ENCODE measurements at places on chromosomes 2 and 18.

DNA sequence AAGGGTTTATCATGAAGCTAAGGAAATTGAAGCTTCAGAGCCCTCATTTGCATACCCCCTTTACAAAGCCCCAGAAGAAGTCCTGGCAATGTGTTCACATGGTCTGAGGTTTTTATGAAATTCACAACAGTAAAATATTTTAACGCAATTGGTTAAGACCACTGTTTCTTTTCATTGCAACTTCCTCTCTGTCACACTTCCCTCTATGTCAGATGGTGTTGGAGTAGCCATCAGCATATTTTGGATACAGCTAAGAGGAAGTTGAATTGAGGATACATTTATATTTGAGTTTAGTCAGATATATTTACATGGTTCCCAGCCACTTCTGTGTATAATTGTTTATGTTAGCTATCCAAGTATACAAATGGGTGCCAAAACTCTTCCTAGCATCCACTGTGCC lies 170.0 kb downstream of the TXNL1 start:
- DNase-seq, result no peak

- DNase-seq, result peak; percentile 80
These were observed 116.0 kb downstream of the ZEB2 start for GRCh38 chr2:144403933-144404332.

DNA sequence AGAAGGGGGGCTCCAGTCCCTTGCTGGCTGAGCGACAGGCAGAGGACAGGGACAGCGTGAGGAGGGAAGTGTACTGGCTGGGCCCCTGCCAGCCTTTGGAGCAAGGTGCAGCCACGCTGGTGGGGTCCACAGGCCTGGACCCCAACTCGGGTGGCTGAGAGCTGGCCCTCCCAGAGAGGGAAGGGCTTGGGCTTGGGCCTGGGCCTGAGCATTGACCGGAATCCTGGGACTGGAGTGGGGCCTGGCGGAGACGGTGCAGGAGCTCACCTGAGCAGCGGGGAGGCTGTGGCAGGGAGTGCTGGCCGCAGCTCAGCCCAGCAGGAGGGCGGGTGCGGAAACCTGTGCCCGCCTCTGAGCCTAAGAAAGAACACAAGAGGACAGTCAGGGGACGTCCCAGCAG lies 27.9 kb downstream of the KCNIP3 start:
- DNase-seq, result no peak

DNA sequence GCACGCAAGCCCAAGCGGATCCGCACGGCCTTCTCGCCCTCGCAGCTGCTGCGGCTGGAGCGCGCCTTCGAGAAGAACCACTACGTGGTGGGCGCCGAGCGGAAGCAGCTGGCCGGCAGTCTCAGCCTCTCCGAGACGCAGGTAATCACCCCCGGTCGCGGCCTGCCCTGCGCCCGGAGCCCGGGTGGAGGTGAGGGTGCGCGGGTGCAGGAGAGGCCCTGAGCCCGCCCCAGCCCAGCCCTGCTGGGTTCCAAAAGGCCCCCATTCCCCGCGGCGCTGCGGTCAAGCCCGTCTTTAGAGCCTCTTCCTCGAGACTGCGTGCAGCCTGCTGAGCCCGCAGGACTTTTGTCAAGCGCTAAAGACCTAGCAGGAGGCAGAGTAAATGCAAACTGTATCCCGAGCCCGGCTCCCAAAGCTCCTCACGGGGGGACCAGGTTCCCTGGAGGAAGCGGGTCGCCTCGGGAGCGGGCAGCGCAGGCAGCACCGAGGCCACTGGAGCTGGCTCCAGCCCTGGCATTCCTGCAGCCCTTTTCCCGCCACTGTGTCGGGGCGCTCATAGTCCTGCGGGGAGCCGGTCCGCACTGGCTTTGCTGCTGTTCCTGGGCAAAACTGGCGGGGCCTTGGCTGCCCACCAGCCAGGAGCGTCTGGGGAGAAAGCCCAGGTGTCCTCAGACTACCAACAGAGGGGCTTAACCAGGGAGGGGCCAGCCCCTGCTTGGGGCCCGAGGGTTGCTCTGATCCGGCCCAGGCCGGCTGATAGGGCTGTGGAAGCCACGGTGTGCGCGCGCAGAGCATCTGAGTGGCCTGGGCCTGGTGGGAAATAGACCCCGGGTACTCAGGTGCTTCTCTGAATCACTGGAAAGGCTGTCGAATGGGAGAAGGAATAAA lies 7.3 kb downstream of the EMX1 start:
- no peak for DNase-seq

- DNase-seq, result no peak
These were observed 325.9 kb upstream of the SLC39A10 start for GRCh38 chr2:195331129-195331528.

- DNase-seq, result no peak
These were observed 2.8 kb downstream of the CPS1 start for GRCh38 chr2:210559182-210559581.

DNA sequence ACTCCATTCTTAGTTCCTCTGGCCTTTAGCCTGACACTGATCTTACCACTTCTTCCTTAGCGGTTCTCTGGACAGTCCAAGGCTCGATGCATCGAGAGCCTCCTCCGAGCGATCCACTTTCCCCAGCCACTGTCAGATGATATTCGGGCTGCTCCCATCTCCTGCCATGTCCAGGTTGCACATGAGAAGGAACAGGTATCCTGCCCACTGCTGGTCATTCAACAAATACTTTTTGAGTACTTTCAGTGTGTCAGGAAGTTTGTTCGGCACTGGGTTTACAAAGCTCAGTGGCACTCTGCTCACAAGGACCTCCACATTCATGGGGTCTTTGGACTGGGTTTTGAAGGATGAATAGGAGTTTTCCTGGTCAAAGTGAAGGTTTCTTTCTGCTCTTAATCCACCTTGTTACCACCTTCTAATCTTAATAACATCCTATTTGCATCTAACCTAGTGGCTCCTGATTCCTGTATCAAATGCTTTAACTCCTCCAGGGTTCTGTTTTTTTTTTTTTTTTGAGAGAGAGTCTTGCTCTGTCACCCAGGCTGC lies 25.8 kb downstream of the GCKR start:
- DNase-seq, result no peak

DNA sequence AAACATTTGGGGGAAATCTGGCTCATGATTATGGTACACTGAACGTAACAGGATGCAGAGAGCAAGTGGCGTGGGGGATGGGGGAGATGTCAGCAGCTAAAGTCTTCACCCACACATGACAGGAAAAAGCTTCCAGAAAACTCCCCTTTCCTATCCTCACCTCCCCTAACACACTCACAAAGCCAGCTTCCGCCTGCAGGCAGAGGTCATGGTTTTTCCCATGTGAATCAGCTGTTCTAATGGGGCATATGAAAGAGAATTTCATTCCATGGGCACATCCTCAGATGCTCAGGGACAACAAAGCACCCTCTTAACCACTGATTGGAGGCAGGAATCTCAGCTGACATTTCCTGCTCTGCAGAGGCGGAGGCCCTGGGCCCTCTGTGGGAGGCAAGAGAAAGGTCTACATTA lies 129.1 kb downstream of the TSN start:
- peak; percentile 8 for DNase-seq

DNA sequence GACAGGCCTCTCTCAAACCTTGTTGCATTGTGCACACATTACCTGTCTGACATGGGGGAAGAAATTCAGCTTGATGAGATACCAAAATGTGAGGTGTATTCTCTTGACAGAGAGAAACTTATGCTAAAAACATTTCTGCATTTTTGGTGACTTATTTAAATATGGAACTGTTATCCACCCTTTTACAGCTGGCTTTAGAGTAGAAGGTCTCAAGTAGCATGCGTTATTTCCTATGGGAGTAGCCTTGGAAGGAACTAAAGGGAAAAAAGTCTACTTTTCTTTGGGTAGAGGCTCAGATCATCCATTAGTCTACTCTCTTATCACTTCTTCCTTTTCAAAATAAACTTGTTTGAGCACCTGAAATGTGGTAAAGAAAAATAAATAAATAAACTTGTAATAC lies 56.5 kb upstream of the TWSG1 start:
- no peak for DNase-seq

- DNase-seq, result no peak
These were observed 10.2 kb upstream of the SPATA3 start for GRCh38 chr2:230985519-230986231.

DNA sequence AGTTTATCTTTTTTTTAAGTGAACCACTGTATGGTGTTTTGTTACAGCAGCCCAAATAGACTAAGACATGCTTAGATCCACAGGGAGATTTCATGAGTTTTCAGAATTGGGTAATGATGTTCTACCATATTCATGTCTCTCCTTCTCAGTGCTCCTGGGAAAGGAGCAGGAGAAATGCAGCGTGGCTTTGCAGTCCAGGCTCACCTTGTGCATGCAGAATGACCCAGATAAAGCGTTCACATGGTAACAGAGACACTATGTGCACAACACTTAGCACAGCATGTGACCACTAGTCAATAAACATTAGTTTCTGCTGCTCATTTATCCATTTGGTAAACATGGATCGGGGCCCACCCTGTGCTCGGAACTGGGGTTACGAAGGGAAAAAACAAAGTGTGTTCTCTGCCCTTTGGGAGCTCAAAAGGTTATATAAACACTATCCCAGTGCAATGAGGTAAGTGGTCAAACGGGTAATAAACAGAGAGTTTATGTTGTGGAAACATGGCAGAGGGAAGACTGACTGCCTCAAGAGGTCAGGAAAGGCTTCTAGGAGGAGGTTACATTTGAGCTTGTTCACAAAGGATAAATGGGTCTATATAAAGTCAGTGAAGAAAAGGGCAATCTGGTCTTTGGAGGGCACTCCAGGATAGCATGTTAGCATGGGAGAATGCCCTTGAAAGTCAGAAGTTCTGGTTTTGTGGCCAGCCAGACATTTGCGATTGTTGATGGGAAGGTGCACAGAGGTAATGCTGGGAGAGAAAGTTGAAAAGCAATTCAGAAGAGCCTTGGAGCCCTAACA lies 299.2 kb downstream of the TDRD15 start:
- DNase-seq, result no peak

DNA sequence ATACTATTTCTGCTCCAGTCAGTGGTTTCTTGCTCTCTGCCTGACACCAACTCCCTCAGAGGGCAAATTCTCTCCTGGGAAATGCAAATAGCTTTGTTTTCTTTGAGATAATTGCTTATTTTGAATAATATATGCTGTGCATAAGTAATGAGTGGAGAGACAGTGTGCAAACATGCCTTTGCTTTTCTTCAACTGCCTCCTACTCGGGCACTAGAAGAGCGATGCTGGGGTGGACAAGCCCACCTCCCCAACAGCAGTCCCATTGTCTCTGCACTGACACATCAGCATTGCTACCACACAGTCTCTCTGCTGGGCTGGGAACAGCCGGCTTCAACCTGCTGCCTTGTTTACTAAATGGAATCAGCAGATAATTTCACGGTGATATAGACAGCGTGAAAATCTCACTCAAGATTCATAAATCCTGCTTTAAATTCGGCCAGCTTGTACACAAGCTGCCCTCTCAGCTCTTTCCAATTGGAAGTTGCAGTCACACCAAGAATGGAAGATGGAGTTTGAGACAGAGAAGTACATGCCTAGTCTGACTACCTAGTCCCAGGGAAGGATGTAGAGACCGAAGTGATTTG lies 694.5 kb downstream of the TDRD15 start:
- no peak for DNase-seq

GRCh38 chr2:100747551-100747950 lies 72.4 kb upstream of the NPAS2 start:
- DNase-seq, result no peak

GRCh38 chr18:73365018-73365417 lies 497.2 kb upstream of the NETO1 start:
- DNase-seq, result no peak

- no peak for DNase-seq
These were observed 8.6 kb upstream of the HAAO start for GRCh38 chr2:42800981-42801380.

- DNase-seq, result no peak
These were observed 86.4 kb downstream of the GCA start for GRCh38 chr2:162430323-162430722.

GRCh38 chr2:96528700-96529375 lies 7.7 kb upstream of the ARID5A start:
- no peak for DNase-seq

GRCh38 chr2:158921599-158922408 lies 46.6 kb upstream of the TANC1 start:
- DNase-seq, result no peak

DNA sequence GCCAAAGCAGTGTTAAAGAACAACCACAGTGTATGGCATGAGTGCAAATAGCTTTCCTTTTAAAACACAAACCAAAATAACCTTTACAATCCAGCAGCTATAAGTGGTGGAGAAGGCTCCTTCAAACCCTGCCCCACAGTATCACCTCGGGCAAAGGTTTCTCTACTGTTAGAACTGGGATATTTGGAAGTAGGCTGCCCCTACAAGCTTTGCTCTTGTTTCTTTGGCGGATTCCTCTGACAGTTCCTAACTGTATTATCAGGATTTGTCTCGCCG lies 214.8 kb downstream of the ZNF521 start:
- DNase-seq, result no peak

DNA sequence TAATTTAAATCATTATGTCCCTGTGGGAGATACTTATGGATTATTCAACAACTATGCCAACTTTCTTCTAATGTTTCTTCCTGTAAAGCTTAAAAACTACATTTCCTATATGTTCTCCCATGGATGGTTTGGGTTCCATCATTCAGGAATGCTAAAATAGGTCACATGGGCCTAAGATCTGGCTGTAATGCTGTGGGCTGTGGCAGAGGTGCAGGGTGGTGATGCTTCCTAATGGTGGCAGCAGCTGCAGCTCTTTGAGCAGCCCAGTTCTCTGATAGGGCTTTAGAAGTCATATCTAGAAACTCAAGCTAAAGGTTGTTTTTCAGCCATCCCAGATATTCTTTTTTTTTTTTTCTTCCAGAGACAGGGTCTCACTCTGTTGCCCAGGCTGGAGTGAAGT lies 266.1 kb downstream of the ZNF385B start:
- DNase-seq, result no peak

- peak; percentile 43 for DNase-seq
These were observed 420.5 kb downstream of the NRXN1 start for GRCh38 chr2:50611351-50611871.

DNA sequence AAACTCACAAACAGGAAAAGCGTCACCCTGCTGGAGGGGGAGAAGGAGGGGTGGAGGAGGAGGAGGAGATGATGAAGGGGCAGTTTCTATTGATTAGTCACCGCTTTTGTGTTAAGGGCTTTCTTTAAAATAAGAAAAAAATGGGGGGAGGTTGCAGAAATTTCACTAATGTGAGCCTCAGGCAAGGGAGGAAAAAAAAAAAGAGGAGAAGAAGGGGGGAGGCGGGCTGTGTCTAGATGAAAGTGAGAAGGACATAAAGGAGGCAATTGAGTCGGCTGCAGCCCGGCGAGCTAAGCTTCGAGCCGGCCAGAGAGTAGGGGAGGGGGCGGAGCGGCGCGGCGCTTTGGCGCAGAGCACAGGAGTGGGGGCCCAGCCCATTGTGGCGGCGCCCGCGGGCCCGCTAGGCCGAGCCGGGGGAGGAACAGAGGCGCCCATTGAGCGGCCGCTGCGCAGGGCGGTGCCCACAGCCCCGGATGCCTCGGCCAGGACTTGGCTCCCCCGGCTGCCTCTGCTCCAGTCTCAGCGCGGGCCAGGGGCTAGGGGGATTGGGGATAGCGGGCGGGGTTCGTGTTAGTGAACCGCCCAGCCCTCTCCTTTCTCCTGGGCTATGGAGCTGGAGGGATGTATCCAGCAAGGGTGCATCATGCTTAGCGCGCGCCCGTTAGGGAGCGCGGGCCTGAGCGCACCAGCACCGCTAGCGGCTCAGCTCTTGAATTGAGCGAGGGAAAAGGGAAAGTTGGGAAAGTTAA lies 7.9 kb downstream of the PAX3 start:
- DNase-seq, result no peak
